ENCODE measurements at places on chromosomes 7 and 10.

- no peak for DNase-seq
These were observed 6.1 kb downstream of the RASSF4 start for GRCh38 chr10:44965651-44966097.

DNA sequence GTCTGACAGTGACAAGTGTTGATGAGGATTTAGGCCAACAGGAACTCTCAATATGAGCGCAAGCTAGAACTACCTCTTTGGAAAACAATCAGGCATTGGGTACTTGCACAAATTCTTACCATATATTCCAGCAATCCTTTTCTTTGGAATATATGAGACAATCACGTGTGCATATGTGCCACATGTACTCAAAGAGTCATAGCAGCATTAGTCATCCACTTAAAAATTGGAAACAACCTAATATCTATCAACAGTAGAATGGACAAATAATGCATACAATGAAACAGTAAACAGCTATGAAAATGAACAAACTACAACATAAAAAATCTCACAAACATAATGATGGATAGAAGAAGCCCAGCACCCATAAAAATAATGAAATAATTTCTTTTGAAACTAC lies 179.7 kb downstream of the GLI3 start:
- no peak for DNase-seq

GRCh38 chr7:139777133-139777891 lies 486 bp downstream of the HIPK2 start:
- DNase-seq, result no peak

GRCh38 chr7:82375713-82376112 lies 67.9 kb downstream of the CACNA2D1 start:
- no peak for DNase-seq

GRCh38 chr7:28088901-28089714 lies 91.5 kb downstream of the JAZF1 start:
- DNase-seq, result peak; percentile 49

- no peak for DNase-seq
These were observed 39.5 kb upstream of the GJD4 start for GRCh38 chr10:35565602-35566081.

DNA sequence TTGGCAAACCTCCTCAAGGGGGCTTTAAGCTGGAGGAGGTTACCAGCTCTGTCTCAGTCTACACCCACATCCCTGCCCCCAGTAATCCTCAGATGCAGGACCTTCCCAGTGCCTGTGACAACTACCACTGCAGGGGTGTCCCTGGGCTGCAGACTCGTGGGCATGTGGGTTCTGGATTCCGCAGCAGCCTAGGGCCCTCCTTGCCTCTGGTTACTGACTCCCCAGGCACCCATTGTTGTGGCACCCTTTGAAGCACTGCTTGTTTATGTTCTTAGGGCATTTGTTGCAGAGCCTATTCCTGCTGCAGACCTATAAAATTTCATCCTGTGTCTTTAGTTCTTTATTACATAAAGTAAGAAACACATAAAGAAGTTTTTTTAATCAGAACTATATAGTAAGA lies 51.1 kb upstream of the GJD4 start:
- DNase-seq, result no peak

DNA sequence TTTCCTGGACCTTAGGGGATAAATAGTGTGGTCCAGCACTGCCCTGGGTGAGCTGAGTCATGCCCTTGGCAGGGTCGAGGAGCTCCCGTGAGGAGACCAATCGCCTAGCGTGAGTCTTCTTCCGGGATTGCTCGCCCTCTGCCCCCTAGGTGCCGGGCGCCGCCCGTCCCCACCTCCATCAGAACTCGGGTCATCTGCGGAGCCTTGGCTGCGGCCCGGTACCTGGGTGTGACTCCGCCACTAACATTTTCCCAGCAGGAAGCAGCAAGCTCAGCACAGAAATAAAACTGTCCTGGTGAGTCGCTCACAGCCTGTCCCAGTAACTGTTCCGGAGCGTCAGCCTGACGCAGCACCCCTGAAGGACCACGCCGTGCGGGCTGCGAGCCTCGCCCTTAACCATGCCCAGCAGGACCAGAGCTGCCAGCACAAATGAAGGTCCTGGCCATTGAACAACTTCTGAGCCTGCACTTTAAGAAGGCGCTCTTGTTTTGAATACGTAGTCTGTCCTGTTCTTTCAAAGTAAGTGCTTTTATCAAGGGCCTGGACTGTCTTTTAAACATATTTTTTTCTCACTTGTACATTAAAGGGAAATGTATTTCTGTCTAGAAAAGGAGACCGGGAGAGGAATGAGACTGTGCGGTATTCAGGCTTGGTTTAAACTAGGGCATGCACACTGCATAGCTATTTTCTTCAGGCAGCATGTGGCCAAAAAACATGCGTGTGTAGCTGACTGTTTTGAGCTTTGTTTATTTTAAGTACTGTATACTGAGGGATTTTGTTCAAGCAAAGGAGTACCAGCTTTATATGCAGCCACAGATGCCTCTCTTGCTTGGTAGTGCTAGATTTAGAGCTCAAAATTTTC lies 136.7 kb downstream of the HECW1 start:
- DNase-seq, result no peak

Data from GF-D8 (cell line).